Effector CD4-positive, alpha-beta T cell (primary cell): ENCODE measurements at places on chromosomes 16 and 17.

DNA sequence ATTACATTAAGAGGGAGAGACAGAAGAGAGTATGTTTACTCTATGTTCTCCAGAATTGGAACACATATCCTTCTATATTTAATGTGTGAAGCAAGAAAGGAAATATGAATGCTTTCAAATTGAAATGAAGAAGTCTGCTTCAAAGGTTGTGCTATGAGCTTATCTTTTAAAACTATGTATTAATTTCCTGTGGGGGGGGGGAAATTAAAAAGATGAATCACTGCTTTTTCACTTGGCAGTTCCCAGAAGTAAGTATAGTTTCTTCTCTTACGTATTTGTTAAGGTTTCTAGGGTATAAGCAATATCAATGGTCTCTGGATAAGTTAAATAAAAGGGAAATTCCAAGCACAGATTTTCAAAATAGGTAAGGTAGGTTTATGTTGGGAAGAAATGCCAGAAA is 7.0 kb downstream of the TERF2 start:
- DNase-seq, result no peak

DNA sequence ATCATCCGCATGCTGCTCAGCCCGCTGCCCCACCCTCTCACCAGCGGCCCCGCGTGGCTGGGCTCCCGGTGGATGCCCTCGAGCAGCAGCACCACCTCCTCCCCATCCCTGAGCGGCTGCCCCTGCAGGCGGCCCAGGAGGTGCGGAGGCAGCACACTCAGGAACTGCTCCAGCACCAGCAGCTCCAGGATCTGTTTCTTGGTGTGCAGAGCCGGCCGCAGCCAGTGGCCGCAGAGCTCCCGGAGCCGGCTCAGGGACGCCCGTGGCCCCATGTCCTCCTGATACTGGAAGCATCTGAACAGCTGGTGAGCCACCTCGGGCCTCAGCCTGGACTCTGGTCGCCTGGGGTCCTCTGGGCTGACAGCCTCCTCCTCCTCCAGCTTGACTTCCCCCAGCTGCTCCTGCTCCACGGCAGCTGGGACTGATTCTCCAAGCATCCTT is 6.6 kb downstream of the ZSCAN10 start:
- no peak for DNase-seq

GRCh38 chr17:52383493-52384100 is 225.1 kb upstream of the CA10 start:
- DNase-seq, result no peak

- peak; percentile 79 for DNase-seq
Measured at GRCh38 chr16:4414187-4414917, 2.0 kb downstream of the CORO7 start.

GRCh38 chr17:81194941-81195901 is 27.5 kb downstream of the CEP131 start:
- no peak for DNase-seq
